ENCODE measurements at places on chromosomes 16 and 17.

- no peak for DNase-seq
Observed at GRCh38 chr16:58393138-58393504, 850 bp downstream of the GINS3 start.

GRCh38 chr16:81790830-81791435, 11.8 kb downstream of the PLCG2 start:
- no peak for DNase-seq

GRCh38 chr17:58232707-58233156, 5.7 kb upstream of the LPO start:
- no peak for DNase-seq

DNA sequence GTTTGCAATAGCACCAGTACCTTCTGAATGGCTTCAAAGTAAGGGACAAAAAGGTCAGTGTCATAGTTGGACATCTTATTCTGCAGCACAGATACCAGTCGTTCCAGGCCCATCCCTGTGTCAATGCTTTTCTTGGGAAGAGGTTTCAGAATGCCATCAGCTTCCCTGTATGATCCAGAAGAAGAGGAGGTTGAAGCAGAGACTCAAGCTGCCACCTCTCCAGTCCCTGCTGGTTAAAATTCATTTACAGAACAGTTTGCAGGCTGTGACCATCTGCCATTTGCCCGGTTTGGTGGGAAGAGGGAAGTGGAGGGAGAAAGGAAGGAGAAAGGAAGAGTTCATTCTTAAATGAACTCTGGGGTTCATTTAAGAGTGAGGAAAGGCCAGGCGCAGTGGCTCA, 18.4 kb upstream of the EXOSC6 start:
- DNase-seq = no peak

DNA sequence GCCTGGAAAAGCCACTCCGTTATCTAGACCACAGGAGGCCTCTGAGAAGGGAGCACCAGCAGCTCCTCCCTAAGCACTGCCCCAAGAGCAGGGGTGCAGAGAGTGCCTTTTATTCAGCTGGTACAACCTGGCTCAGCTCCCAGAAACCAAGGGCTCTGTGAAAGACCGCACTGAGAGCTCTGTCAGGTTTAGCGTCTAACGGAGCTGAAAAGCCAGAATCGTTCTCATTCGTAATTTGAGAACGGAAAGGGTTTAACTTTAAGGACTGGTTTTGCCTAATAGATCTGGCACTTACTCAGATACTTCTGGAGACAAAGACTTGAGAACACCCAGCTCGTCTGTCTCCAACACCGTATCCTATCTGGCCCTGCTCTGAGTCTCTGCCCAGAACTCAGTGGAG, 13.5 kb downstream of the MPG start:
- peak; percentile 76 for DNase-seq

- no peak for DNase-seq
Observed at GRCh38 chr16:88394426-88394825, 11.7 kb downstream of the ZNF469 start.

DNA sequence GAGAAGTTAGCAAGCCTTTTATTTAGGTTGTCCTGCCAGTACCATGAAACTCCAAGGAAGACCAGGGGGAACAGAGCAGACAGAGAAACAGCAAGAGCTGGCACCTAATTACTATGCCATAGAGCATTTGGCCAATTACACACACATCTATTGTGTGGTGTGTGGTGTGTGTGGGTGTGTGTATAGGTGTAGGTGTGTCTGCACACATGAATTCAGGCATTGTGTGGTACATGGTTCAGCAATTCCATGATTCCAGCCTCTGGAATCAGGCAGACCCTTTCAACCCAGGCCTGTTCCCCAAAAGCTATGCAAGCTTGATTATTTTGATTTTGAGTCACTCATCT, 25.7 kb downstream of the IQCK start:
- DNase-seq = no peak

DNA sequence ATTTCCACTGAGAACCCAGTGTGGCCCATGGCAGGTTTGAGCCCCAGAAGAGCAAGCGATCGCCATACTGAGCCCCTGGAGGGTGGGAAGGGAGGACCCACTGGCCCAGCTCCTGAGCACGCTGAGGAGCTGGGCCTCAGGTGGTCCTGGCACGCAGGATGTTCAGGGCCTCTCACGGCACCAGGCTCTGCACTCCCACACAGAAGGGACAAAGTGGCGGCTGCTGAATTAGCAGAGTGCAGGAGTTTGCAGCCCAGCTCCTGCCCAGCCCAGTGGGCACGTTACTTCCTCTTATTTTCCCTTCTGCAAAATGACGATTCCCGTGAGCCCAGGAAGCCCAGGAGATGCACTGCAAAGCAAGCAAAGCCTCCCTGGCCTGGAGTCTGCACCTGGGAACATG, 42.3 kb upstream of the MTSS2 start:
- no peak for DNase-seq

DNA sequence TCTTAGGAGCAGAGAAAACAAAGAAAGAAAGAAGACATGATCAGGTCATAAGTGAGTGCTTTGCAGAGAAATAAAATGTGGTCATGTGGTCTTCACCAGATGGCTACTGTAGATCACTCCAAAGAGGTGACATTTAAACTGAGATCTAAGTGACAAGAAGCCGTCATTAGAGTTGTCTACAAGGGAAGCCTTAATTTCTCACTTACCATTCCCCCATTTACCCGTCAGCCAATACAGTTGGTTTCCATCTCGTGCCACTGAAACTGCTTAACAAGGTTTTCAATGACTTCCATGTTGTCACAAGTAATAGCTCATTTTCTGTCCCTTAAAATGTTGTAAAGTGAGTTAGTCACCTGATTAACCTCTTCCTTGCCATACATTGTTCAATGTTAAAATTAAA, 6.4 kb upstream of the LYRM9 start:
- DNase-seq = no peak

- DNase-seq = no peak
Observed at GRCh38 chr16:20391045-20391444, 13.5 kb downstream of the PDILT start.

DNA sequence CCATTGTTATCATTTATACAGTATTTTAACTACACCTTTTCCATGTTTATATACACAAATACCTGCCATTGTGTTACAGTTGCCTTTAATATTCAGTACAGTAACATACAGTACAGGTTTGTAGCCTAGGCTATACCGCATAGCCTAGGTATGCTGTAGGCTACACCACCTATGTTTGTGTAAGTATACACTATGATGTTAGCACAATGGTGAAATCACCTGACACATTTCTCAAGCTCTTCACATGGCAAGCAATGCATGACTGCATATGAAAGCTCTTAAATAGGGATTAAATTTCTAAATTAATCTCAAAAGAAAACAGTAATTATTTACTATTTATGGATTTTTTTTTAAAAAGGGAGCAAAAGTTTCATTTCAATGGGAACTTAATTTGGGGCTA, 12.0 kb downstream of the LRRC37B start:
- no peak for DNase-seq

GRCh38 chr16:66287926-66288325, 78.6 kb upstream of the CDH5 start:
- DNase-seq = no peak

GRCh38 chr16:66713076-66713475, 16.5 kb upstream of the CMTM4 start:
- no peak for DNase-seq

DNA sequence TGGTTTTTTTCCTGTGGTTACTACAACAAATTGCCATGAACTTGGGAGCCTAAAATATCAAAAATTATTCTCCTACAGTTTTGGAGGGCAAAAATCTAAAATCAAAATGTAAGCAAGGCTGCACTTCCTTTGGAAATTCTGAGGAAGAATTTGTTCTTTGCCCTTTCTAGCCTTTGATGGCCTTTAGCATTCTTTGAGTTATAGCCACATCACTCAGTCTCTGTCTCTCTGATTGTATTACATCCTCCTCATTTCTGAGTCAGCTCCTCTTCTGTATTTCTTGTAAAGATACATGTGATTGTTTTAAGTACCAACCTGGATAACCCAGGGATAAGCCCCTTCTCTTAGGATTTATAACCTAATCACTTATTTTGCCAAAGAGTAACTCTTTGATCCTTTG, 282.0 kb downstream of the BCAS3 start:
- no peak for DNase-seq

DNA sequence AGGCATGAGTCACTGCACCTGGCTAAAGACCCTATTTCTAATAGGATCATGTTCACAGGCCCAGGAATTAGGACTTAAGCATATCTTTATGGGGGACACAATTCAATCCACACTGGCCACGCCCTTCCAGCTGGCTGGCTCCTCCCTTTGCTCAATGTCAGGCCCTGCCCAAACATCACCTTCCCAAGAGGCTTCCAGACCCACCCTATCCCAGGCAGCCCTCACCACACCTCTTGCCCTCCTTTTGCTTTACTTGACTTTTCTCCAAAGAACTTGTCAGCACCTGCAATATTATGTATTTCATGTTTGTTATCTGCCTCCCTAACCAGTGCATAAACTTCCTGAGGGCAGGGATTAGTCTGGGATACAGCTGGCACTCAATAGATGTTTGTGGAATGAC, 109.6 kb upstream of the CDH5 start:
- DNase-seq = no peak

- DNase-seq = no peak
Observed at GRCh38 chr16:19228575-19228974, 57.0 kb upstream of the CLEC19A start.

GRCh38 chr17:39563476-39563875, 44.2 kb downstream of the NEUROD2 start:
- no peak for DNase-seq

GRCh38 chr17:55783684-55784245, 32.9 kb downstream of the PCTP start:
- DNase-seq = no peak

DNA sequence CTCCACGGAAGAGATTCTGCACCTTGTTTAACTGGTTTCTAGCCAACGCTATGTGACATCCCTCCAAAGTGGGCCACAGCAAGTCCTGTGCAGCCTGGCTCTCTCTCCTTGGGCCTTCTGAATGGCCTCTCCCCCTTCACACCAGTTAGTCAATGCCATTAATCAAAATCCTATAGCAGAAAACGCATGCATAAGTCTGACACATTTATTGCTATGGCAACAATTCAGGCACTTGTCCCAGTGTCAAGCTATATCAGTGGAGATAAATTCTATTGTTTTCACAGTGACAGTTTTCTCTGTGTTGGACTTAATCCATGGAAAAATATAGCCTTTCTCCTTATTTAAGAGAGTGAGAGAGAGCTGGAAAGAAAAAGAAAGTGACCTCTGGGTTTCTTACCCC, 87.2 kb upstream of the TOX3 start:
- DNase-seq = no peak

DNA sequence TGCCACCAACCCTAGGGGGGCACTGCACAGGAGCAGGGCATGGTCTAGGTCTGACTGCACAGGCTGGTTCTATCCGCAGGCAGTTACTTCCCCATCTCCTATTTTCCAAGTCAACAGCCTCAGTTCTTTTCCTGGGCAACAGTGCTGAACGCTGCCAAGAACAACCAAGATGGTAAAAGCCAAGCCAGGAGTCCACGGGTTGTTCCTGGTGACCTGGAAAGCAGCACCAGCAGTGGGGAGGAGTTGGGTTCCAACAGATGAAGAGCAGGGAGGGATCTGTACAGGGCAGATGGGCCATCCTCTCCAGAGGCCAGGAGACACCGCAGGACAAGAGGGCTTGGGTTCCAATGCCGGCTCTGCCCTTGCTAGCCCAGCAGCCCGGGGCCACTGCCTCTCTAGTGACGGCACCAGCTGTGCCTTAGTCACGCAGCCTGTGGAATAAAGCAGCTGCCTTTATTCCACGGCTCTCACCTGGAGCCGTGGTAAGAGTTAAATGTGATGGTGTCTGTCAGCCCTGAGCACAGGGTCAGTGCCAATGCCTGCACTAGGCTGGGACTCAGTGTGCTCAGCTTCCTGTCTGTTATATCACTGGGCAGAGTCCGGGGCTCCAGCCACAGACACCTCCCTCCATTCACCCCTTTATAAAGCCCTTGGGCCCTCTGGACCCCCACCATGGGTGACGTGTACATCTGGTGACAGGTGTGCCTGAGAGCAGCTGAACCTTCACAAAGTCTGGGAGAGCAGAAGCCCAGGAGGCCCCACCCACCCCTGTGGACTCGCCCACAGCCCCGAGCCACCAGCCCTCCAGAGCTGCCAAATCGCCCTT, 44.9 kb downstream of the MARF1 start:
- DNase-seq = no peak

GRCh38 chr16:19804538-19805323, 79.9 kb downstream of the GPRC5B start:
- peak; percentile 61 for DNase-seq

DNA sequence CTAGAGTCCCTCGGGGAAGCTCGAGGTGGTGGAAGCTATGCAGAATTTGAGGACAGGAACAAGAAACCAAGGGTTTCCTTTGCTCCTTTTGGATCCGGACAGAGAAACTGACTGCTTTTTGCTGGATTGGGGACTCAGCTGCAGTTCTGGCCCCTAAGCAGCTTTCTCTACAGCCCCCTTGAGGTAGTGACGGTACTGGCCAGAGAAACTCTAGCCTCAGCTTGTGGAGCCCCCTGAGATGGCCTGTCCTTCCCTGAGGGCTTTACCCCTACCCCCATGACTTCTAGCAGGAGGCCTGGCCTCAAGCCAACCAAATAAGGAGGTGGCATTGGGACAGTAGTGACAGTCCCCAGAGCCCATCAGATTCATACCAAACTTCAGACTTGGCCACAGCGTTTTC, 118.1 kb downstream of the IRX5 start:
- DNase-seq = no peak

- no peak for DNase-seq
Observed at GRCh38 chr17:353213-353837, 718 bp upstream of the RPH3AL start.

DNA sequence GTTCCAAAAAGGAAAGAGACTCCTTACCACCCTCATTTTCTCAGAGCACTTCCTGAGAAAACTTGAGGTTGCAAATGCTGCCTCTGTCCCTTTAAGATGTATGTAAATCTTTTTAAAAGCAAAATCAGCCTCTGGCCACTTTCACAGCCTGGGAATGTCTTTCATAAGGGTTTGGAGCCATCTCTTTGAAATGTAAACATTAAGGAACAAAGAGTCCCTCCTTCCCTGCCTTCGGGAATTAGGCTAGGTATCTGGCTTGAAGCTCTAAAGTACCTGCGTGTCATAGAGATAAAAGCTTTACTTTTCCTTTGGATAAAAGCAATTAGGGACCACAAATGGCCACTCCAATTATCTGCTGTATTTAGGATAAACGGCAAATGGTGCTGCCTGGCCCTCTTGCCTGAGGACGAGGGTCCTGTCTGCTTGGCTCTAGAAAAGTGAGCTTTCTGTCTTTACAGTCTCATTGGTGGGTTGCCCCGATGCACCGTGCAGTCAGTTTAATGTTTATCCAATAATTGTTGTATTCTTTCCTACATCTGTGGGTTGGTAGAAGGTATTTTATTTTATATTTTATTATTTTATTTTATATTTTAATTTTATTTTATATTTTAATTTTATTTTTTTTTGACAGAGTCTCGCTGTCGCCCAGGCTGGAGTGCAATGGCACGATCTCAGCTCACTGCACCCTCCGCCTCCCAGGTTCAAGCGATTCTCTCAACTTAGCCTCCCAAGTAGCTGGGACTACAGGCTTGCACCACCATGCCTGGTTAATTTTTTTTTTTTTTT, 23.9 kb downstream of the NLRC3 start:
- peak; percentile 90 for DNase-seq

Data from NCI-H187 (cell line).